Ovary (tissue), 10 donors: ENCODE measurements at places on chromosomes 1 and 21.

DNA sequence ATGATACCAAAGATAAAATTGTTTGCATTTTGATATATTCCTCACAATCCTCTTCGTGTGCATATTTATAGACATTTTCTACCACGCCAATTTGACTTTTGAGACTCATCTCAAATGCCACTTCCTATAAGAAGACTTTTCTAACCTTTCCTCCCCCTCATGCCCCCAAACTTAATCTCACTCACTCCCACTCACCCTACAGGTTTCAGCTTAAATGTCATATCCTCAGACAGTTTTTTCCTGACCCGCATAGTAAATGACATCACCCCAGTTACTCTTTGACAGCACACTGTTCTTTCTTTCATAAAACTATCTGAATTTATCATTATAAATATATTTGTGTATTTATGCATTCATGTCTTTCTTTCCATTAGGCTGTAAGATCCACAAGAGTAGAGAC, 29.6 kb upstream of the RGS8 start:
- no peak for DNase-seq

- no peak for DNase-seq
Measured at GRCh38 chr1:111161843-111162487, 21.9 kb downstream of the CEPT1 start.

DNA sequence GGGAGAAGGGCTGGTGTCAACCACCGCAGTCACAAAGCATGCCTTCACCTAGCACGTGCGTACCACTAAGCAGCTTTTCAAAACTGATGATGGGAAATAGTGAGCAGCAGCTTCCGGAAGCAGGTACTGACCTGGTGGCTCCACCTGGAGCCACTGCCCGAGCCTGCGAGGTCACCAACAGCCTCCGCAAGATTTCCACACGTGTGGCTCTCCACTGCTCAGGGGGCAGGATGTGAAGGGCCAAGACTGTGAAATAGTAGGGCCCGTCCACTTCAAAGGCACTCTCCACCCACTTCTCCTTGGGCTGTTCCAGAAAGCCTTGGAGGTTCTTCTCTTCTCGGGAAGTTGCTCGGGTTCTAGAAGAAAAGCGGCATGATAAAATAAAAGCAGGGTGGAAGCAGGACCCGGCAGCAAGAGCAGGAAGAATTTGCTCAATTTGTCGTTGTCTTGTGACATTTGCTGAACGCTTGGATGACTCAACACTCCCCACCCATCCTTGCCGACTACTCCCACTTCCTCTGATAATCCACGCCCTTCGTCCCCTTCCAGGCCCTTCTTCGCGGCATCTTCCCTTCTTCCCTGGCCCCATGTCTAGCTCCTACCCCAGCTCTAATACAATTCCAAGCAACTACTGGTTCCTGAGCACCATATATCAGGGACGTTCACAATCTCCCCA, 124.9 kb upstream of the IFFO2 start:
- no peak for DNase-seq

DNA sequence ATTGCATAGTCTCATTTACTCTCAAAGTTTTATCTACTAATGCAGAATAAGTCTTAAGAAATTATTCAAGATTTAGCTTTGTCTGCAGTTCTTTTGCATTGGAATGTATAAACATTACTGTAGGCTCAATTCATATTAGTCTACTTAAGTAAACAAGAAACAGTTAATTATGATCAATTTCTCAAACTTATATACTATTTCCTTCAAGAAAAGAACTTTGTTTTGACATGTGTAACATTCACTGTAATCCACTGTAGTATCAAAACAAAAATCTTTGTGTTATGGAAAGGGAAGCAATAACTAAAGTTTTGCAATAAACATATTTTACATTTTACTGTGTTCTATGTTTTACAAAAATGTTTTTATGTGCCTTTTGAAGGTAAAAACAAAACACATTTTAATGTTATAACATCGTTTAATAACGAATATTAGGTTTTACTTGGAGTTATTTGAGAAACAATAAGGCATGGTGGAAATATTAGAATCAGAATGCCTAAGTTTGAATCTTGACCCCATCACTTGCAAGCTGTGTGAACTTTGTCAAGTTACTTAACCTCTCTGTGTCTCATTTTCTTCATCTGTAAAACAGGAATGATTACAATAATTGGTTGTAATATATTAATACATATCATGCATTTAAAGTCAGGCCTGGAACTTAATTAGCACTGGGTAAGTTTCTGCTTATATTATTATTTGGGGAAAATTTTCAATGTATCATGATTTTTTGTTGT, 77.0 kb upstream of the DPH5 start:
- DNase-seq = no peak

DNA sequence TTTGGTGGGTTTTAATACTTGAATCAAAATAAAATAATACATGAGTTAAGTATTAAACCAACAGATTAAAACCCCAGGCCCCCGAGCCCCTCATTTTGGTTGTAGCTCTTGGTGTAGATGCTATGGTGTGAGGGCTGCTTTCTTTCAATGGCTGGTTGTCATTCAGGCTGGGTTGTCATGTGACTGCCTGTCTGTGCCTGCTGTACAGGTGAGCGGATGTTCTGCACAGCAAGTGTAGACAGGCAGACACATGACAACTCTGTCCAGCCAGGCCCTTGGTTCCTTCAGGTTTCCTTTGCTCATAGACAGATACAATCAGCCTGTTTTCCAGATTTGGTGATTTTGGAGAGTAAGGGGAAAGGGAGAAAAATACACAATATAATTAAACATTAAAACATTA, 281.9 kb upstream of the C1orf105 start:
- DNase-seq = no peak

DNA sequence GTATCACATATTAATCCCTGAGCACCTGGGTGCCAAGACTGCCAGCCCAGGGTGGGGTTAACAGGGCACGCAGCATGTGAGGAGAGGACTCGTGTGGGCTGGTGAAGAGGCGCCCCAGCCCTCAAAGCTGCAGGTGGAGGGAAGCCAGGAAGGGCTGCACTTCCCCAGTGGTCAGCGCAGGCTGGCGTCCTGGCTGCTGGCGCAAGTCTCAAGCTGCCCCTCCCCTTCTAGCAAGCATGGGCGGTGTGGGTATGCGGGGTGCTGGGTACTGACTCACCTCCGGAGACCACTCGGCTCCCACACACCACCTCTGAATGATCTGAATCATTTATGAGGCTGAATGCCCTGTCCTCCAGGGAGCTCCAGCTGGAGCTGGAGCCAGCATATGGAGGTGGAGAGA, 44.0 kb downstream of the EIF2D start:
- no peak for DNase-seq
